ENCODE measurements at places on chromosomes 4 and X.

GRCh38 chr4:134650461-134650860, 448.9 kb upstream of the PABPC4L start:
- peaks cover 8% of the 10 kb centered on the region for H3K4me1 ChIP-seq
- H3K4me3 ChIP-seq = no peak overlapping the region
- no peak for DNase-seq
- H3K36me3 ChIP-seq = no peaks in the 10 kb centered on the region

- no peak for DNase-seq
- no peaks in the 10 kb centered on the region for H3K27me3 ChIP-seq
- no peak overlapping the region for H3K27ac ChIP-seq
Observed at GRCh38 chr4:158796370-158797140, 27.7 kb downstream of the FNIP2 start.

- H3K27ac ChIP-seq = peak overlapping the region; percentile 29
- no peaks in the 10 kb centered on the region for H3K27me3 ChIP-seq
- peaks cover 12% of the 10 kb centered on the region for H3K36me3 ChIP-seq
- DNase-seq = no peak
- H3K4me3 ChIP-seq = no peak overlapping the region
- peaks cover 22% of the 10 kb centered on the region for H3K4me1 ChIP-seq
Observed at GRCh38 chr4:48499551-48500066, 9.6 kb downstream of the ZAR1 start.

GRCh38 chrX:9114245-9114644, 80.3 kb upstream of the FAM9B start:
- DNase-seq = no peak
- no peaks in the 10 kb centered on the region for H3K27me3 ChIP-seq
- no peak overlapping the region for H3K4me3 ChIP-seq
- H3K27ac ChIP-seq = no peak overlapping the region

GRCh38 chr4:21946858-21947257, 1.7 kb downstream of the KCNIP4 start:
- no peak overlapping the region for H3K4me3 ChIP-seq
- no peaks in the 10 kb centered on the region for H3K36me3 ChIP-seq
- DNase-seq = no peak

DNA sequence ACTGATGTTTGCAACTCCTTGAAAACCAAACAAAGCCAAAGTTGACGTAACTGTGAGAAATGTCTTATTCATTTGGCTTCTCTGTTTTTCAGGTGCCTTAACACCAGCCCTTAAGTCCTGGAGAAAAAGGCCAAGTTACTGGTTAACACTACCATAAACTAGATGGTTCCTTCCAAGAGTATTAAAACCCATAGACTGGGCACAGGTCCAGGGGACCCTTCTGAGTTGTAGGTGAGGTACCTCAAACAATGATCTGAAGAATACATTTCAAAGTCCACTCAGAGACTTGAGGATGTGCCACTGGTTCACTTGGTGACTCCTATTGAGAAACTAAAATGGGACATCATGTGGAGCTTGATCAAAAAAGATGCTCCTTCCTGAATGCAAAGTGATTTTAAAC, 87.0 kb downstream of the NKX6-1 start:
- peaks cover 6% of the 10 kb centered on the region for H3K27me3 ChIP-seq
- DNase-seq = no peak
- H3K27ac ChIP-seq = no peak overlapping the region
- H3K36me3 ChIP-seq = no peaks in the 10 kb centered on the region
- no peak overlapping the region for H3K4me3 ChIP-seq
- peaks cover 5% of the 10 kb centered on the region for H3K4me1 ChIP-seq

DNA sequence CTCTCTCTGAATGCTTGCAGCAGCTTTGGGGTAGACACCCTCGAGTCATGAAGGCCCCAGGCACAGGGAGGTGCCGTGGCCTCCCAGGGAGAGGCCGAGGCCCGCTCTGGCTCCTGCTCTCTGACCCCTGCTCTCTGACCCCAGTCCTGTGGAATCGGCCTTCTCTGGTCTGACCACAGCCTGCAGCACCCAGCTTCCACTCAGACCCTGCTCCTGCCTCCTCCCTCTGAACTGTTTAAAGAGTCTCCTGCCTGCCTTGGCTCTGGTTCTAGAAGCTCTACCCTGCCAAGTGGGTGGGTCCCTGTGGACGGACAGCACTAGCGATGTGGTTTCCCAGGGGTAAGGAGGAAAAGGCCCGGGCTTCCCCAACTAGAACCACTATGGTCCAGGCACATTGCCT, 78.2 kb upstream of the TMEM150C start:
- no peak for DNase-seq
- H3K27ac ChIP-seq = no peak overlapping the region
- peaks cover 4% of the 10 kb centered on the region for H3K4me1 ChIP-seq
- no peak overlapping the region for H3K4me3 ChIP-seq
- no peaks in the 10 kb centered on the region for H3K27me3 ChIP-seq
- no peaks in the 10 kb centered on the region for H3K36me3 ChIP-seq

DNA sequence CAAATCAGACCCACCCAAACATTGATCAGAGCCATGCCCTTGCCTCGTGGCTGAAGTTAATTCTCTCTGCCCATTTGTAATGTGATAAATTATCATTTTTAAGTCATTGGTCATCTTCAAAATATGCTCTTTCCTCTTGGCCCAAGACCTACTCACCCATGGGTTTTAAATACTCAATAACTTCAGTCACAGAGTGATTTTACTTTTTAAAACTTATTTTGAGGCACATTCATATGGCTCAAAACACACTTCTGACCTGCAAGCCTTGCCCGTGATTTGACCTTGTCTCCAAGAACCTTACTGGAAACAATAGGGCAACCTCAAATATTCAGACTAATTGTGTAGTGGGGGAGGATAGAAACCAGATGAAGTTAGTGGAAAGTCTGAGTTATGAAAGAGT, 176.2 kb upstream of the LNX1 start:
- DNase-seq = no peak
- H3K4me1 ChIP-seq = no peaks in the 10 kb centered on the region
- H3K27ac ChIP-seq = no peak overlapping the region
- no peaks in the 10 kb centered on the region for H3K27me3 ChIP-seq

- no peak for DNase-seq
- no peaks in the 10 kb centered on the region for H3K27me3 ChIP-seq
- no peak overlapping the region for H3K4me3 ChIP-seq
- no peak overlapping the region for H3K27ac ChIP-seq
Observed at GRCh38 chr4:75880278-75880677, 22.0 kb downstream of the PPEF2 start.

GRCh38 chr4:57777876-57778275, 667.7 kb upstream of the IGFBP7 start:
- H3K27ac ChIP-seq = no peak overlapping the region
- H3K4me3 ChIP-seq = no peak overlapping the region
- no peaks in the 10 kb centered on the region for H3K36me3 ChIP-seq
- H3K27me3 ChIP-seq = no peaks in the 10 kb centered on the region
- H3K4me1 ChIP-seq = peaks cover 5% of the 10 kb centered on the region

DNA sequence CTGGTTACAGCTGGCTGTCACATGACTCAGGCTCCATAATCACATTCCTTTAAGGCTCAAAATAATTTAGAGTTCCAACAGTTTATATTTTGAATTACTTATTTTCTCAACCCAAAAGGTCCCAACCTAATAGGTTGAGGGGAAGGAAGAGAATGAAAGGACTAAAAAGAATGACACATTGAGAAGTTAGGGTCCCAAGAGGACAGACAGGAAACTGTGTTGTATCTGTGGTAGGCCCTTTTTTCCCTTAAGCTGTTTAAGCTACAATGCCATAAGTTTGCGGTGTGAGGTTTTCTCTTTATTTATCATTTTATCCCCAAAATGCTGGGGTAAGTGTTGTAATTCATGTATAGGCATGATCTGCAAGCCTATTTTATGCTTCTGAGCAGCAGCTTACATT, 290.2 kb downstream of the ZNF674 start:
- peaks cover 20% of the 10 kb centered on the region for H3K4me1 ChIP-seq
- H3K4me3 ChIP-seq = no peak overlapping the region
- DNase-seq = no peak
- H3K27ac ChIP-seq = no peak overlapping the region
- peaks cover 61% of the 10 kb centered on the region for H3K27me3 ChIP-seq

- H3K27me3 ChIP-seq = no peaks in the 10 kb centered on the region
- H3K27ac ChIP-seq = no peak overlapping the region
- H3K4me1 ChIP-seq = peaks cover 22% of the 10 kb centered on the region
Observed at GRCh38 chr4:40918330-40918729, 168.6 kb downstream of the NSUN7 start.

GRCh38 chrX:65744965-65745364, 77.5 kb downstream of the MSN start:
- H3K27me3 ChIP-seq = no peaks in the 10 kb centered on the region
- peaks cover 3% of the 10 kb centered on the region for H3K36me3 ChIP-seq
- DNase-seq = no peak
- H3K27ac ChIP-seq = no peak overlapping the region
- peaks cover 15% of the 10 kb centered on the region for H3K4me1 ChIP-seq

GRCh38 chr4:71553605-71554004, 214.8 kb downstream of the SLC4A4 start:
- no peak for DNase-seq
- H3K27me3 ChIP-seq = no peaks in the 10 kb centered on the region
- no peaks in the 10 kb centered on the region for H3K36me3 ChIP-seq
- no peak overlapping the region for H3K4me3 ChIP-seq
- H3K27ac ChIP-seq = no peak overlapping the region

DNA sequence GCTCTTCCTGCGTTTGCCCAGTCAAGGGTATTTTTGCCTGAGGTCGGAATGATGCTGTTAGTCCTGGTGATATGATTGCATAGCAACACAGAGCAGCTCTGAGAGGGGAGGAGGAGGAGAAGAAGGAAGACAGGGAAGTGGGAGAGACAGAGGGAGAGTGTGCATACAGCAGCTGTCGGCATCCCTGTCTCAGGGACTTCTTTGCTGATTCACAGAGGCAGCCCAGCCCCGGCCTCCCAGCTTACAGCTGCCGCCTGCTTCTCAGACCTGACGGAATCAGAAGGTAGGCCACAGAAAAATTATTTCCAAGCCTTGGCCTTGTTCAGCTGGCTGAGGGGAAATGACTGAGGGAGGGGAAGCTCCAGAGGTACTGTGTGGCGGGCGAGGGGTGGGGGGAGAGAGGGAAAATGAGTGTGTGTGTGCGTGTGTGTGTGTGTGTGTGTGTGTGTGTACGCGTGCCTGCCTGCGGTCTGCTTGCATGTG, 319 bp downstream of the DRP2 start:
- no peaks in the 10 kb centered on the region for H3K36me3 ChIP-seq
- peaks cover 8% of the 10 kb centered on the region for H3K4me1 ChIP-seq
- DNase-seq = no peak
- no peaks in the 10 kb centered on the region for H3K27me3 ChIP-seq
- H3K4me3 ChIP-seq = no peak overlapping the region

DNA sequence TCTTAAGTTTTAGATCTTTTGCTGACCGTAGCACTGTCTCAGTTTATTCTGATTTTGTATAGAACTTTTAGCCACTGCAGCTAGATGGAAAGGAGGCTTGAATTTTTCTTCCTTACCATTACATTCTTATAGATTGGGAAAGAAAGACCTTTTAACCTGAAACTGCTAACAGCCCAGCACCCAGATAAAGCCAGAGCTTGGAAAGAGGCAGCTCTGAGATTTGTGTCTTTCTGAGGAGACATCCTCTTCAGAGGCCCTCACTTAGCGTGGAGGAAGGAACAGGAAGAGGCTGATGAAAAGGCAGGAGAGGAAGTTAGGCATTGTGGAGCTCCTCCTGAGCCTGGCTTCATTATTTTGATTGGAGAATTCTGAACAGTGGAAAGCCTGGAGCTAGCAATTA, 35.1 kb downstream of the ATG4A start:
- DNase-seq = no peak
- no peak overlapping the region for H3K4me3 ChIP-seq
- no peaks in the 10 kb centered on the region for H3K36me3 ChIP-seq

DNA sequence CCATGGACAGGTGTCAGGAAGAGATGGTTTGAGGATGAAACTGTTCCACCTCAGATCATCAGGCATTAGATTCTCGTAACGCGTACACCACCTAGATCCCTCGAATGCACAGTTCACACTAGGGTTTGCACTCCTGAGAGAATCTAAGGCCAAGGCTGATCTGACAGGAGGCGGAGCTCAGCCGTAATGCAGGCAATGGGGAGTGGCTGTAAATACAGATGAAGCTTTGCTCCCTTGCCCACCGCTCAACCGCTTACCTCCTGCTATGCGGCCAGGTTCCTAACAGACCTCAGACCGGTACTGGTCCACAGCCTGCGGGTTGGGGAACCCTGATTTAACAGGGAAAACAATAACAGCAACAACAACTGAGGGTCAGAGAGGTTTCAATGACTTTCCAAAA, 2.0 kb upstream of the TEC start:
- H3K36me3 ChIP-seq = peaks cover 12% of the 10 kb centered on the region
- peaks cover 4% of the 10 kb centered on the region for H3K27me3 ChIP-seq
